ENCODE measurements at places on chromosomes 1 and 21. TPM values are rescaled to one million over a fixed set of nuclear protein-coding genes. Genes with fewer than 3 reads are reported as not detected.

The KRTAP19-2 gene
- total RNA-seq, result not detected

The SYT6 gene
- not detected for total RNA-seq

The HMCN1 gene
- total RNA-seq, result 0.19 TPM

The CADM3 gene
- total RNA-seq, result not detected

The RGS4 gene
- total RNA-seq, result not detected

The KCNJ6 gene
- total RNA-seq, result not detected

The AMPD2 gene
- 403 TPM for total RNA-seq

The LIN28A gene
- not detected for total RNA-seq

The TRIM58 gene
- 0.76 TPM for total RNA-seq

The FCRL2 gene
- 0.27 TPM for total RNA-seq

The F13B gene
- total RNA-seq, result not detected

The TIE1 gene
- total RNA-seq, result not detected

The CDK18 gene
- total RNA-seq, result 3.0 TPM

The PTGS2 gene
- not detected for total RNA-seq

Measured in naive thymus-derived CD4-positive, alpha-beta T cell (primary cell).